ENCODE measurements at places on chromosomes 6 and 20.

GRCh38 chr6:31861919-31862343 is 690 bp downstream of the NEU1 start:
- DNase-seq = no peak

DNA sequence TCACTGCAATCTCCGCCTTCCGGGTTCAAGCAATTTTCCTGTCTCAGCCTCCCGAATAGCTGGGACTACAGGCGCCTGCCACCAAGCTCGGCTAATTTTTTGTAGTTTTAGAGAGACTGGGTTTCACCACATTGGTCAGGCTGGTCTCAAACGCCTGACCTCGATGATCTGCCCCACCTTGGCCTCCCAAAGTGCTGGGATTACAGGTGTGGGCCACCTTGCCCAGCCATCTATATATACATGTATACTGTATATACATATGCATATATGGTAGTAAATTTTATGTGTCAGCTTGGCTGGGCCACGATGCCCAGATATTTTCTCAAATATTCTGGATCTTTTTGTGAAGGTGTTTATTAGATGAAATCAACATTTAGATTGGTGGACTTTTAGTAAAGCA is 18.8 kb downstream of the RBL1 start:
- DNase-seq = no peak

DNA sequence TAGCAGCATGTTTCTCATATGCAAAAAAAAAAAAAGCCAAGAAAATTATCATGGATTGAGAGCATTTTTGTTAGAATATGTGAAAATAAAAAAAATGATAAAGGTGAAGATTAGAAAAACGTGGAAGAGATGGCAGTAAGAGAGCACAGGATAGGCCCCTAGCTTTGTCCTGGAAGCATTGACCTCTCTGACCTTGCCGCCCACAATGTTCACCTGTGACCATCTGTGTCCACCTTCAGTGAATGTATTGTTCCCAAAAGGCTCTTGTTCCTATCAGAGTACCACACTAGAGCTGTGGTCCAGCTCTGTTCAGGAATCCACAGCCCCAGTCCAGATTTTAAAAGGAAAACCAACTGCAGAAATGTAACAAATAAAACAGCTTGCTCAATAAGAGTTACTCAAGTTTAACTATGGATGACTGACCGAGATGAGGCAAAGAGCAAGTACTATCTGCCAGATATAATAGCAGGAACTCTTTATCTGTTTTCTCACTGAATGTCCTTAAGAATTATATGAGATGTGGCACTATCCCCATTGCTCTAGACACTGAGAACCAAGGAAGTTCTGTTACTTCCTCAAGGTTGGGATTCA is 287.7 kb upstream of the STXBP5 start:
- DNase-seq = no peak

DNA sequence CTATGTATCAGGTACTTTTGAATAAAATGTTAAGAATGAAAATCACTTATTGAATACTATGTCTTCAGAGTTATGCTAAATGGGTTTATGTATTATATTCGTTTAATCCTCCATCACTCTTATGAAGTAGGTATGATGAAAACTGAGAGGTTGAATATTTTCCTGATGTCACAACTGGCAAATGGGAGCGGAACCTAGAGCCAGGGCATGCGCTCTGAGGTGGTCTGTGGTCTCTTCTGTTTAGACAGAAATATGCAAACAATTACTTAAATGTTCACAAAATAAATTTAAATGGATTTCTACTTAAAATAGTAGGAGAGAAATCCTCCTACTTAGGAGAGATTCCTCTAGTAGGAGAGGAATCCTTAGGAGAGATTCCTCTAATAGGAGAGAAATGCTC is 21.3 kb upstream of the UTRN start:
- no peak for DNase-seq

DNA sequence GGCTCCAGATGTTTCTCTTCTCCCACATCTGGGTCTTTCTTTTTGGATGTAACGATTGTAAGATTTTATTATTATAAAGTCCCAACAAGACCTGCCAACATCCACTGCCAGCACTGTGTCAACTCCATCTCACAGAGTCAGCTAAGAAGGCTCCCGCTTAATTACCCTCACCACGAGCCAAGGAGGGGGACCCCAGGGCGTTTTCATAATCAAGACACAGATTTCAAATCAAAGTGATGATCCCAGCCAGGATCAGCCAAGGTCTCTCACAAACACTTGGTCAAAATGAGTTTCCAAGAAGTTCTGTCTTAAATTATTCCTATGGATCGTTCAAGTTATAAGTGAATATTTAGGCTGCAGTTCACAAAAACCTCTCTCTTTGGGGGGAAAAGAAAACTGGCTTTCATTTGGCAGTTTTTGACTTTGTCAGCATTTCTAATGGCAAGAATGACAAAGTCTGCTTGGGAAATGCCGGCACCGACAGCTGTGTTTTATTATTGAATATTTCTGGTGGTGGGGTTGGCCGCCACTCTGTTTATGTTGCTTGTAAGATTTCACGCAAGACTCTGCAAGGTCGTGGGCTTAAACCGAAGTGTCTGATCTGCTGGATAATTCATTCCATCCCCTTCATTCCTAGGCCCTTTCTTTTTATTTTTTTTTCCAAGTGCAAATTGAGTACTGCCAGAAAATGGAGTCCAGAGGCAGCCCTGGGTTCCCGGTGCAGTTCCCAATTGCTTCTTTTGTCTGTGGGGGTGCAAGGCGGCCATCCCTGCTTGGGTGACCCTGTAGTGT is 170.2 kb upstream of the PMEPA1 start:
- no peak for DNase-seq

DNA sequence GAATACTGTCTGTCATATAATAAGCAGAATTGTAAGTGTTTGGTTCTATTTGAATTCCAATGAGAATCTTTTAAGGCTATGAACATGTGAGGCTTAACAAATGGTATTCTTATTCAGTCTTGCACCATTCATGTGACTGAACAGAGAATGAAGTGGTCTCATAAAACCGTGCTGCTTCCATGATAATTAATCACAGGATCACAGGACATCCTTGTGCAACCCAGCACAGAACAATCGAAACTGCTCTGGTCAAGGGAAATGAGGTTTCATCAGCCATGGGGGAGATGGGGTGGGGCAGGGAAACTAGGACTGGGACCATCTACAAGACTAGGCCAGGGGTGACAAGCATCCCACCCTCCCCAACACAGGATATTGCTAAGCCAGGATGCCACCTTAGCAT is 6.0 kb downstream of the PPIL6 start:
- no peak for DNase-seq

GRCh38 chr6:30378290-30378937 is 33.5 kb downstream of the RPP21 start:
- no peak for DNase-seq

- DNase-seq = peak; percentile 80
Observed at GRCh38 chr6:31441365-31442267, 38.2 kb downstream of the MICA start.

DNA sequence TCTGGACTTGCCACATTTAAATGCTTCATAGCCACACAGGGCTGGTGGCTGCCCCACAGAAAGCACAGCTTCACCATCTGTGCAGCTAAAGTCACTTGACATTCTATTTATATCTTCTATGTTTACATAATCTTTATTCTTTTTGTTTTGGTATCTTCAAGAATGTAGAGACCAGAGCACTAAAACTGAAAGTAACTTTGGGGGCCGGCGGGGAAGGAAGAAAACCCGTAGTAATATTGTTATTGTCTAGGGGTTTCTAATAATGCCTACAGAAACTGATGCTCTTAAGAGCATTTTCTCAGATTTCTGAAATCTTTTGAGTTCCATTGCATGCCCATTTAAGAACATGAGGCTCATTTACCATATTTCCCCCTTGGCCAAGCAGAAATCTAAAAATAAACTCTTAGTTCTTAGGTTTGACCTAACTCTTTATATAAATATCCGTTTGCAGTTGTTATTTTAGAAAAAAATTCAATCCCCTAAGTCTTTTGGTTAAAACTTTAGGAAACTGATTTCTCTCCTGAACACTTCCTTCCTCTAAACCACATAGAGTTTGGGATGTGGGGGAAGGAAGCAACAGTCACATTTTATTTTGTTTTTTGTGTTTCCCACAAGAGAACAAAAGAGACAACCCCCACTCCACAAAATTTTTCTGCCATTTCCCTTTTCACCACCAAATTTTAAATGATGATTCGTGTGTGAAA is 207.6 kb downstream of the OGFRL1 start:
- no peak for DNase-seq

GRCh38 chr20:19761326-19761725 is 3.3 kb downstream of the RIN2 start:
- no peak for DNase-seq

GRCh38 chr20:6311097-6311496 is 188.3 kb upstream of the FERMT1 start:
- DNase-seq = no peak

- no peak for DNase-seq
Observed at GRCh38 chr20:42483730-42484303, 705.9 kb downstream of the PTPRT start.

DNA sequence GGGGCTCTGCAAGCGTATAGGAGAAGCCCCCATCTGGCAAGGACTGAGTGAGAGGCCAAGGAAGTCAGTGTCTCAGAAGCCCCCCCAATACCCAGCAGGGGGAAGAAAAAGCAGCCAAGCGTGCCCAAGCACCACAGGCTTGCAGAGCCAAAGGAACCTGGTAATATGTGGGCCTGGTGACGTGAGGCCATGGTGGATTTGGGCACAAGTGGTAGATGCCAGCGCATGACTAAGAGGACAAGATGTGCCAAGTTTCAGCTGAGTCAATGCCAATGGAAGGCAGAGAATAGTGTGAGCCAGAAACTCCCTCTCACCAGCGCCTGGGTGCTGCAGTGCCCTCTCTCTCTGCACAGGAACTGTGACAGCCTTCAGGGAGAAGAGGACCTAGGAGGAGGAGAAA is 110.0 kb downstream of the QRSL1 start:
- DNase-seq = no peak

DNA sequence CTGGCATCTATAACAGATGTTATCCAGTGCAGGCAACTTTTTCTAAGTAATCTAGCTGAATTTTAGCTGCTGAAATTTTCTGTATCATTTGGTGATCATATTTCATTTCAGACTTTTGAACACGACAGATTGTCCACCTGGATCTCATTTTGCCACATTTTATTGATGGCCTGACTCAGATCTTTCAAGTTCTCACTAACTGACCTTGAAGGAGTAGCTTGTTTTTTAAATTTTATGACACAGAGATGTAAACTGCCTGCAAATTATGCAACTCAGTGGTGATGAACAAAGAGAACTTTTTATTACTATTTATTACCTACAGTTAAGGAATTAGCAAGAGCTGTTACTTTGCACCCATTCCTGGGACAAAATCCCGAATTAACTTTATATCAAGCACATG is 366.4 kb downstream of the PAX1 start:
- no peak for DNase-seq

GRCh38 chr20:431012-431904 is 23.2 kb downstream of the RBCK1 start:
- no peak for DNase-seq

GRCh38 chr6:92024110-92024509 is 1395.2 kb downstream of the EPHA7 start:
- DNase-seq = no peak

DNA sequence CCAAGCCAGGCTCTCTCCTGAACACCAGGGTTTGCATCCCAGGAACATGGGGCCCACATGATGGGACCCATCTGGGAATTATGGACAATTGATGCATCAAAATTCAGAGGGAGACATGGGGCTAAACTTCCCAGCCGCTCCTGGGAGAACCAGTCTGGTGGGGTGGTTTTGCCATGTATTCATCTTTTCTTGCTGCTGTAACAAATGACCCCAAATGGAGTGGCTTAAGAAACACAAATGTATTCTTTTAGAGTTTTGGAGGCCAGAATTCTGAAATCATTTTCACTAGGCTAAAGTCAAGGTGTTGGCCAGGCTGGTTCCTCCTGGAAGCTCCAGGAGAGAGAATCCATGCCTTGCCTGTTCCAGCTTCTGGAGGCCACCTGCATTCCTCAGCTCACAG is 6.5 kb downstream of the SLC13A3 start:
- DNase-seq = no peak

DNA sequence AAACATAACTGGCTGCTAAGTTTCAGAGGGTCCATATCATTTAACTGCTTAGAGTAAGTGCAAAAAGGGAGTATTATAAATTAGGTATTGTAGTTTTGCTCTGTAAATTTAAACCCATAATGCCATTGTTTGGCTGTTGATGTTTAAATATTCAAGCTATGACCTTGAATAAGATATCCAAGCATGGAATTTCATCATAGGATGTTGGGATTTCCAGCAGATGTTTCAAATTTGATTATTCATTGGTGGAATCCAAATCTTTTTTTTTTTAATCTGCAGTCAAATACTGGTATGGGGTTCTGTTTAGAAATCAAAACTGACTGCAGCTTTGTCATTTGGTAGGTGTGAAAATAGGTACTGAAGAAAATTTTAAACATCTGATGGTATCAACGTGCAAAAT is 161.0 kb downstream of the KHDC1L start:
- no peak for DNase-seq

- DNase-seq = no peak
Observed at GRCh38 chr20:39124064-39124463, 161.9 kb downstream of the DHX35 start.

DNA sequence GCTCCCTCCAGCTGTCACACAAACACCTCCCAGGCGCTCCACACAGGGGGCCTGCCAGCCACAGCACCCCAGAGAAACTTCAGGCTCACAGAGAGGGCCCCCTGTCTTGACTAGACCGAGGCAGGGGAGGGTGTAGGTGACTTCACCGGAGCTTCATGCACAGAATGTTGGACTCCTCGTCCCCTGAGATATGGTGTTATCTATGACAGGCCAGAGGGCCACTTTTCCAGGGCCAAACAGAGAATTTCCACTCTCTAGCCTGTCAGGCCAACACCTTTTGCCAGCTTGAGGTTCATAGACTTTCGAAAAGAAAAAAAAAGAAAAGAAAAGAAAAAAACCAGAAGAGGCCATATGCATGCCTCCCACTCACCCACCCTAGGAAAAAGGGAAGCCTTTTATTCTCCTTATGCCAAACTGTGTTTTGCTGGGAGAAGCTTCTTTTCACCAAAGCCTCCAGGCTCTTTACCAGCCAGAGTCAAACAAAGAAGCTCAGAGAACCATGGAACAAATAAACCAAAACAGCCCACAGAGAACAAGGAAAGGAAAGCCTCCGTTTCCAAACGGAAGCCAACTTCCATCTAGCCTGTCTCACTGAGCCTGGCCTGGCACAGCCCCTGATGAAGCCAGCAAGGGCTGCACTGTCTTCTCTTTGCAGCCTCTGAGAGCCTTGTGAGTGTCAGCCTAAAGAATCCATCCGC is 313.2 kb upstream of the JARID2 start:
- DNase-seq = no peak

GRCh38 chr20:43492101-43492500 is 15.4 kb upstream of the L3MBTL1 start:
- DNase-seq = no peak

DNA sequence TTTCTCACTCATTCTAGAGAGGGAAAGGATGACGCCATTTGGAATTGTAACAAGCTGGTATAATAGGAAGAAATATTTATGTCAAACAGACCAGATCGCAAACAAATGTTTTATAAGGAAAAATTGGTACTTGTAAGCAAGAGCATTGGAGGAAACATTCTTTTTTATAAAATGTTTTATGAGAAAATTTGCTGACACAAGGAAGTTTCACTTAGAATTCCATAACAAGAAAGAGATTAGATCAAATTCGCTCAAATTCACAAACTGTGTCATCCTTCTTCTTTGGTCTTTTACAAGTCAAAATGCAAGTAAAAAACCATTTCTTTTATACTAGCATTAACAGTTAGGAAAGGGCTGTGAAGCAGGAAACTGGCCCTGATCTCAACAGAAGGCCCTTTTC is 179.9 kb downstream of the TRDN start:
- no peak for DNase-seq
